ENCODE measurements at places on chromosomes 3 and 15.
A peak's percentile ranks its signal among the peaks of the same experiment; 100 is the strongest.

DNA sequence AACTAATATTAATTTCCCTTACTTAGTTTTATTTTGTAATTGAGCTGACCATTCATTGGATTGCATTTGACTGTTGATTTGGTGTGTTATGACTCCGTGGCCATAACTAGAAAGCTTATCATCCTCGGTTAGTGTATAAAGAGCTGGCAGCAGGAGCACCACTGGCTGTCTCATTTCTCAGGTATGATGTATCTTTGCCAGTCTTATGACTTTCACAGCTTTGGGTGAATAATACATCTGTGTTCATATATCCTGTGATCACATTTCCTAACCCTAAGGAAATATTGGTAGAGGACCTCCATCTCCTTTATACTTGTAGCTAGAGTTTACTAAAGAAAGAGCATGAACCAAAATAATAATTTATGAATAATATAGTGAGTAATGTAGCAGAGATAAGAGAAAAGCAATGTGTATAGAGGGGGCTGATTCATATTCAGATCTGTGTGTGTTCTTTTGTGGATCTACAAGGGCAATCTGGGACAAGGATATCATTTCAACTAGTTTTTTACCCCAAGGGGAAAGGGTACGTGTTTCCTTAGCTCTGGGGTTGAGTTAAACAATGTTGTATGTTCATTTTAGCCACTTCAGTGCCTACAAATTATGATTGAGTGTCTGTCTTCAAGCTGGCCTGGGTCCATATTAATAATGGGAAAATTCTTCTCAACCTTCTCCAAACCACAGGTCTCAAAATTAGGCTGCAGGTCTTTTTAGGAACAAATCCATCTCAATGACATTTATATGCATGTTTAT is 901.7 kb downstream of the NTRK3 start:
- DNase-seq = peak; percentile 60

DNA sequence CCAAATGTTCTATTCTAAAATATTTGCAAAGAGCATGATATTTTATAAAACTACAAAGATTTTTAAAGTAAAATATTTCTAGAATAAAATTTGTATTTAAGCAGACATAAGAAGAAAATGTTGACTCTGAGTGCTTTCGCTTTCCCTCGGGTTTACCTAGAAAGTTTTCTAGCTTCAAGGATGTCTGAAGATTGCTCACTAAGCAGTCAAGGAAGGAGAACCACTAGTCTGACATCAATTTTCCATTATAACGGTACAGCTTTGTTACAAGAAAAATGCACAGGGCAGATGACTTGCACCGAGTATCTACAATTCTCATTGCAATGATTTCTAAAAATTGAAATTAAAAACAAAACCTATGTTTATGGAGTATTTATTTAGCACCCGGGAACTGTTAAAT is 14.2 kb downstream of the GPR15 start:
- DNase-seq = no peak

DNA sequence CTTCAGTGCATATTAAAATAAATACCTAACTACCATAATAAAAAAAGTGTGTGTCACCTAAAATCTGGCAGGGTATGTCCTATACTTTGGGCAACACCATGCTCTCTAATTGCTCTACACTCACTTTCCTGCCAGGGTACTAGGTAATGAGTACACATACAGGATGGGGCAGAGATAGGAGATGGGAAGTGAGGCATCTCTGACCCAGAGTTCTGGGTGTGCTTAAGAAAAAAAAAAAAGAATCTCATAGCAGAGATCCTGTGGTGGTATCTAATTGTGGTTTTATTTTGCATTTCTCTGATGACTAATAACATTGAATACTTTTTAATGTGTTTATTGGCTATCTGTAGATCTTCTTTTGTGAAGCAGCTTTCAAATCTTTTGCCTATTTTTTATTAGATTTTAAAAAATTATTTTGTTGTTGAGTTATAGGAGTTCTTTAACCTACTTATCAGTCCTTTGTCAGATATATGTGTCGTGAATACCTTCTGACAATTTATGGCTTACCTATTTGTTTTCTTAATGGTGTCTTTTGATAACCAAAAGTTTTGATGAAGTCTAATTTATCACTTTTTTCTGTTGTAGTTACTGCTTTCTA is 48.0 kb downstream of the EEFSEC start:
- no peak for DNase-seq

DNA sequence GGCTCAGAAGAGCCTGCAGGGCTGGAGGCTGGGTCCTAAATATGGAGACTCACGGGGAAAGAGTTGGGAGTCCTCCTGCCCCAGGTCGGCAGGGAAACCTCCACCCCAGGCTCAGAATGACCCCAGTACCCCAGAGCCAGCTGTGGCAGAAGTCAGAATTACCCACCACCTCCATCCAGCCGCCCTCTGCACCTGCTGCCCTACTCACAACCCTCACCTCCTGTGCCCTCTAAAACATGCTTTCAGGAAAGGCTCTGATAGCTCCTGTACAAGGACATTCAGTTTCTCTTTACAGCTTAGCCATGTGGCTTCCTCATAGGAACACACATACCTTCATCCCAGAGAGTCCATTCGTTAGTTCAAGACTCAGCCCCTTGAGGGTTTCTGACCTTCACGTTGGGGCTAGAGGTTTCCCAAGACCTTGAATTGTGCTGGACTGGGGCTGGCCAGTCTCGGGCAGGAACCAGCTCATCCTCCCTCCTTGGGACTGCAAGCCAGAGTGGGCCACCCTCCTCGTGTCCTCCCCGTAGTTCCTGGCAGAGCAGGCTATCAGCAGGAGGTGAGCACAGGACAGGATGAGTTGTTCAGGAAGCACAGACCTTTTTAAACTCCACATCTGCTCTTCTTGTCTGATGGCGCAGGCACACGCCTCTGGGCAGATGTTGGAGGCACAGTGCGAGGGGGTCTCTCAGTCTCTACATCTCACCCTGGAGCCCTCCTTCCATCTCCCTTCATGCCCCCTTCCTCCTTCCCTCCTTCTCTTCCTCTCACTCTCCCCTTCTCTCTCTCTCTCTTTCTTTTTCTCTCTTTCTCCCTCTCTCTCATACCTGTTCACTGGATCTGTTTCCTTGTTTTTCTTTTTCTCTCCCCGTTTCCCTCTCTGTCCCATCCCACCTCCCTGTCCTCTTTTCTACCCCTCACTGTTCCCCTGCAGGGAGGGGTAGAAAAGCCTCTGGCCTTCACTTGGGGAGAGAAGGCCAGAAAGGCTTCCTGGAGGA is 55.9 kb upstream of the NR2C2 start:
- no peak for DNase-seq

DNA sequence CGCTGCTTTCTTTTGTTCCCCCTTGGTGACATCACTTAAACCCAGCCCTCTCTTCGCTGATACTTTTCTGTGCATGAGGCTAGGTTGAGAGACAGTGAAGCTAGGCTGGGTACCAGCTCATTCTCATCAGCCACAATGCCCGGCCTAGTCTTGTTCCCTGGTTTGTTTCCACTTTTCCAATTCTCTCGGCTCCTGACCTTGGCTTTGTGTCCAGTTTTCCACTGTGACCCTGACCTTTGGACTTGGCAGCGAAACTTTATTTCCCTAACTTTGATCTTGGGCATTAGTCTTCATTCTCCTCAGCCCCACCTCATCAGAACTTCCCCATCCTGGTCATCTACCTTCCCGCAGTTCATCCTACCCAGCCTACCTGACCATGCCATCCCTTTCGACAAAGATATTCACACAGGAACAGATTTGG is 908 bp upstream of the ADPGK start:
- DNase-seq = no peak

DNA sequence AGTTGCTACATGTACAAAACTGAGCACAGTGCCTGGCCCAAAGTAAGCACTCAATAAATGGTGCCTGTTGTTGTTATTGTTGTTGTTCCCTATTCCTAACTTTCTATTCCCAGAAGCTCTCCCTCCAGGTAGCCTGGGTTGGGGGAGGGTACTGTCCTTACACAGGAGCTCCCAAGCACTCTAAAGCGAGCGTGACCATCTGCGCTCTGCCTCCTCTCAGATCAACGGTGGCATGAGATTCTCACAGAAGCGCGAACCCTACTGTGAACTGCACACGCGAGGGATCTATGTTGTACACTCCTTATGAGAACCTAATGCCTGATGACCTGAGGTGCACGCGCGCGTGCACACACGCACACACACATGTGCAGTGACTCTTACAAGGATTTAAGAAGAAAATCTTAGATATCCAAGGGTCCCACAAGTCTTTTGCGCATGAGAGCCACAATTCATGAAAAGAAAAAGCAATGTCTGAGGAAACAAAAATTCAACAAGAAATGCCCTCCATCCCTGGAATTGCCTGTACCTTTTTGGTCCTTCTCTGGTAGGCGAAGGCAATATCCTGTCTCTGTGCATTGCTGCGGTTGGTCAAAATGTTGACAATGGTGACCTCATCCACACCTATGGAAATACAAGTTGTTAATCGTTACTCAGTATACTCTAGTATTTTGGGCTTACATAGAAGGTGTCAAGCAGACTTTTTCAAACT is 33.7 kb downstream of the ANXA2 start:
- DNase-seq = no peak
